ENCODE measurements at places on chromosomes 2 and 18.

DNA sequence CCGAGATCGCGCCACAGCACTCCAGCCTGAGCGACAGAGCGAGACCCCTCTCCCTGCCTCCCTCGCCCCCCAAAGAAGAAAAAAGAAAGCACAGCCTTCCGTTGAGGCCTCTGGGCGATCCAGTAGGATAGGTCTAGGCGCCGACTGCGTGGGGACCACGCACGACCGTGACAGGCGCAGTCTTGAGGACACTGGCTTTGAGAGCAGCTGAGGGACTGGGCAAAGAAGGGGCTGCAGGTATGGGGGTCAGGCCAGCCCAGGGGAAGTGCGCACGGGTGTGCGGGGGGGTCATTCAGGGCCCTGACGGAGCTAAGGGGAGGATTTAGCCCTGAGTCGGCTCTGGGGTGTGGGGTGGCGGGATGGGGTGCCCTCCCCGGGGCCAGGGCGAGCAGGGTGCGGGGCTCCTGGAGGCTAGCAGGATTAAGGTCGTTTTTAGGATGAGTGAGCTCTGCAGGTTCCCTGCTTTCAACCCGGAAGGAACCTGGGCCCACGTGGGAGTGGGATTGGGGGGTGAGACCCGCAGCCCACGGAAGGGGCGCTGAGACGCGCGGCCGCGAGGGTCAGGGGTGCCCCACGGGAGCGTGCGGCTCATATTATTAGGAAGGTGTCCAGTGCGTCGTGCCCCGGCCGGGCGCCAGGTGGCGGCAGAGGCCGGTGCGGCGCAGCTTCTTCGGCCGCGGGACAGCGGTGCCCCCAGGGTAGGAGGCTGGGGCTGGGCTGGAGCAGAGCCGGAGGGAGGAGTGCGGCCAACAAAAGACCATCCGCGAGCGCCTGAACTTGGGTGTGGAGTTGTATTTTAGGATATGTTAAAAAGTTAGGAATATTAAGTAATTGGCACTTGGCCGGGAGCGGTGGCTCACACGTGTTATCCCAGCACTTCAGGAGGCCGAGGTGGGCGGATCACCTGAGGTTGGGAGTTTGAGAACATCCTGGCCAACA lies 20.5 kb upstream of the ZNF236 start:
- peak; percentile 23 for DNase-seq

- no peak for DNase-seq
Measured at GRCh38 chr2:222160944-222161343, 137.9 kb downstream of the PAX3 start.

GRCh38 chr18:598124-598589 lies 1.4 kb downstream of the CLUL1 start:
- no peak for DNase-seq

DNA sequence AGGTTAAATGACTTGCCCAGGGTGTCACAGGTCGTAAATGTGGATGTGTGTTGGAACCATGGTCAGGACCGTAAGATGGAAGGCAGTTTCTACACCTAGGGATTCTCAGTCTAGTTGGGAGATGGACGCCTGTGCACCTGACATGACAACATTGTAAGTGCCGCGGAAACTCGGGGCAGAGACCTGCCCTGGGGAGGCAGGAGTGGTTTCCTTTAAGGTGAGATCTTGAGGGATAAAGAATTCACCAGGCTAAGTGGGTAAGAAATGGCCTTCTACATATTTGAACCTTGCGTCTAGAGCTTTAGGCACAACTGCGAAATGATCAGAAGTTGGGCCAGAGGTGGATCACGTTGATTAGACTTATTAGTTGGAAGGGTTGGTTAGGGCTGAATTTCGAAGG lies 1.6 kb downstream of the DGKD start:
- no peak for DNase-seq

GRCh38 chr2:46377666-46378560 lies 80.7 kb downstream of the EPAS1 start:
- DNase-seq: no peak

DNA sequence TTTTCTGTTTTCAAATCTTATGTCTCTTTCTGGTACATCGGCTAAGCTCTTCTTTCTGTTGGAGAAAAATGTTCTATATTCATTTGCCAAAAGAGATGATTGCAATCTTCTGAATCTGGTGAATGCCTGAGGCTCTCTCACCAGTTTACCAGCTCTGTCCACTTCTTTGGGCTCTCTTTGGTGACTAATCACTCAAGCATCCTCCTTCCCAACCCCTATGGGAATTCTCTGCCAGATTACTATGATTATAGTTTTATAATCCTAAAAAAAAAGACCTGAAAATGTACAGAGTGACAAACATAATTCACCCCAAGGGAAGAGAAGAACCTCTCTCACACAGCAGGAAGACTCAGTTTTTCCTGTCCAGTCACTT lies 187.3 kb downstream of the CAMKMT start:
- DNase-seq: no peak

DNA sequence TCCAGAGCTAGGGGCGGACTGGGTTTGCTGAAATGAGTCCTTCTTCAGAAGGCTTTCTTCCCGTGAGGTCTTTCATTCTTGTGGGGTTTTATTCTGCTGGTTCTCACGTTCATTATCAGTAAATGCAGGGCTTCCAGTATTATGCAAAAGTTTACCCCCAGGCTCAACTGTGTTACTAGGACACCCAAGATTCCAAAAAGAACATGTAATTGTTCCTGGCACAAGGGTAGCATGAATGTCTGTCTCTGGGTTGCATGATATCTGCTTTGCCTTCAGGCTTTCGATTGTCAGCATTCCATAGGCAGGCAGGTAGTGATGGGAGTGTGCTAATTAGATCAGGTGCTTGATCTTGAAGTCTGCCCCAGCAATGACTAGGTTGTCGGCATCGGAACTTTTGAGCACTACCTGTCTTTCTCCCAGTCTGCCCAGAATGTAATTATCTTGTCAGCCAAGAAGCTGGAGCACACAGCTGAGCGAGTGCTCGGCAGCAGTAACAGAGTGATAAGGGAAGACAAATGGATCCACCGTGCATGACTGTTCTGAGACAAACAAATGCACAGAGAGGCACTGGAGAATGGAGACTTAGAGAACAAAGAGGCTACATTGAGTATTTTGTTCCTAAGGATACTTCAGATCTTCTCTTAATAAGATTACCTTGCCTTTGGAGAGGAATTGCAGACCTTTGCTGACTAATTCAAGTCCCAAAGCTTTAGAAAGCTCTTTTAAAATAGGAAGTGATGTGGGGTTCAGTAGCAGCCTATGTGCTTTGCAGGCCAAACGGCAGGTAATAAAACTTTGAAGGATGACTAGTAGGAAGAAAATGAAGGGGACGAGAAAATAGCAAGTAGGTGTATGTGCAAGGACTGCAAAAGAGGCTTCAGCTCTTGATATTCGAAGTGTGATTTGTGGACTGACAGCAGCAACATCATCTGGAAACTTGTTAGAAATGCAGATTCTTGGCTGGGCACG lies 41.9 kb downstream of the ITGB6 start:
- no peak for DNase-seq

DNA sequence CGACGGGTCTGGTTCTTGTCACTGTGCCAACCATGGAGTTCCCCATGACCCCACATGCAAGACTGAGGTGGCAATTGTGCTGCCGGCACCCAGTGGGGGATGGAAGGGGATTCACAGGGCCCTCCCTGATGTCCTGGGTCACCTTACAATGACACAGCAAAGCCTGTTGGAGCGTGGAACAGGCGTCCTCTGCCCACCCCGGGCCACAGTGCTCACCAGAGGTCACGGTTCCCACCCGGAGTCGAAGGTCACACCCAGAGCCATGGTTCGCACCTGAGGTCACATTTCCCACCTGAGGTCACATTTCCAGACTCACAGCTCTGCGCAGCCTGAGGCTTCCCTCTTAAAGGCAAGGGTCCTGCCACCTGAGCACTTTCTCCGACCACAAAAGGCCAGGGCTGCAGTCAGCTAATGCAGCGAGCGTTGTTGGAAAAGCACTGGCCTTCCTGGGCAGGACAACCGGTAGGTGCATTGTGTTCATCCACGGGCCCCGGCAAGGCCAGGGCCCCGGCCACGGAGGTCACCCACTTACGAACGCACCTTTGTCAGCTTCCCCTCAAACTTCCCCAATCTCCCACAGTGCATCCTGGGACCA lies 24.0 kb downstream of the KIF1A start:
- peak; percentile 59 for DNase-seq

DNA sequence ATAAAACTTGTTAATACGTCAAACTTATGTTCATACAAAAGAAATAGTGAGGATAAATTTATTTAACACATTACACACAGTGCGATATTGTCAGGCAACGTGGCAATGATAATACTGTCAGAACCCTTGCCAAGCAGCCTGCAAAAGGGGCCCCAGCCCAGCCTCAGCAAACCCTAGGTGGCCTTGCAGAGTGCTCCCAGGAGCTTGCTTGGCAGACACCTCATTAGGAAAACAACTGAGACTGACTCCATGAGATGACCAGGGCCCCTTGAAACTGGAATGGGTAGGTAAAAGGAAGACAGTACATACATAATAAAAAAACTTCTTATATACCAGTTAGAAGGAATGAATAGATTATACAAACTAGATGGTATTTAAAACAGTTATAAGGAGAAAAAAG lies 136.6 kb upstream of the EPC2 start:
- no peak for DNase-seq

DNA sequence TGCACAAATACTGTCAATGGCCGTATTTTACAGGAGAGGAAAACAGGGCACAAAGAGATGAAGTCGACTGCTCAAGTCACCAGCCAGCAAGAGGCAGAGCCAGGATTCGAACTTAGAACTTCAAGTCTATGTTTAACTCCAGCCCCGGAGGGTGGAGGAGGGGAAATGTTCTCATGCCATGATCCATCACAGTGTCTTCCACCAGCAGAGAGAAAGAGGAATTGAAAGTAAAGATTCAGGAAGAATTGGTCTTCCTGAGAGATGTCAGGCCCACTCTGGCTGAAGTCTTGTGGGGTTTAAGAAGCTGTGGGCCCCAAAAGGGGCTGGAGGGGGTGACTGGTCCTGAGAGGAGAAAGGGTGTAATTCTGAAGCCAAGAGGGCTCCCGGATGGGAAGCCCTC lies 260.0 kb downstream of the TNS1 start:
- DNase-seq: no peak

DNA sequence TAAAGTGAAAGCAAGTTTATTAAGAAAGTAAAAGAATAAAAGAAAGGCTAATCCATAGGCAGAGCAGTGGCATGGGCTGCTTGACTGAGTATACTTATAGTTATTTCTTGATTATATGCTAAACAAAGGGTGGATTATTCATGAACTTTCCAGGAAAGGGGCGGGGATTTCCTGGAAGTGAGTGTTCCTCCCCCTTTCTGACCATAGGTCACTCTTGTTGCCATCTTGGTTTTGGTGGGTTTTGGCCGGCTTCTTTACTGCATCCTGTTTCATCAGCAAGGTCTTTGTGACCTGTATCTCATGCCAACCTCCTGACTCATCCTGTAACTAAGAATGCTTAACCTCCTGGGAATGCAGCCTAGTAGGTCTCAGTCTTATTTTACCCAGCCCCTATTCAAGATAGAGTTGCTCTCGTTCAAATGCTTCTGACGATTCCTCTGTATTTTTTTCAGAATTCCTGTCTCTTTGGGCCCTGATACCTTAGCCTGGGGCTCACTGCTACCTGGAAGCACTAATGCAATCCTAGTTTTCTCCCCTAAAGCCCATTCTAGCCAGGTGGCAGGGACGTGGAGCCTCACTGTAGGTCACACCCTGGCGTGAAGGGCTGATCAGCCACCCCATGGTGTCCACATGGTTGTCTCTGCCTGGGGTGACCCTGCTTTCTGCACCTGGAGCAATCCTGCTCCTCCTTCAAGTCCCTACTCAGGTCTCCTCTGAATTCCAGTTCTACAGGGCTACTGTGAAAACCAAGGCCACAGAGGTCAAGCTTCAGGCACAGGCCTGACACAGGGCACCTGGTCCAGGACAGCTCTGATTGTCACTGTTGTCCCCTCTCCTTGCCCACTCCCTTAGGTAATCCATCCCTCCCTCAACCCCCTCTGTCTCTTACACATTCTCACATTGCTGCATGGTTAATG lies 6.0 kb upstream of the SLC35F6 start:
- DNase-seq: no peak

- DNase-seq: no peak
Measured at GRCh38 chr2:216802516-216803215, 57.2 kb downstream of the TNP1 start.

DNA sequence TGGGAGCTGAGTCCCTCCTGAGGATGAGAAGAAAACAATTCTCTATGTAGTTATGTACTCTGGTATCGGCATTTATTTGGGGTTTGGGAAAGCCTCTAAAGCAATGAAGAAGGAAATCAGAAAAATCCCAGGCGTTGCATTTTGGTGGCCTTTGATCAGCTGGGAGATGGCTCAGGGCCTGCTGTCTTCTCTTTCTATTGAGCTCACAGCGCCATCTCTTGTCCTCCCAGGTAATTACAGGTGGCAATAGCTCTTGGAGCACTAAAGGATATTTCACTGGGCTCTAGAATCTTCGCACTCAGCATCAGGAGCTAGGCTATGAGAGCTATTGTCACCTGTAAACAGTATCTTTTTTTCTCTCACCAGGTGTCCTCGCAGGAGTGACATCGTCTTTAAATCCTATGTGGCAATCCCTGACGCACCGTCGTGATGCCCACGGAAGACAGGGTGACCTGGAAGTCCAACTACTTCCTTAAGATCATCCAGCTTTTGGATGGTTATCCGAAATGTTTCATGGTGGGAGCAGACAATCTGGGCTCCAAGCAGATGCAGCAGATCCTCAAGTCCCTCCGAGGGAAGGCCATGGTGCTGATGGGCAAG lies 76.1 kb upstream of the PMAIP1 start:
- no peak for DNase-seq

DNA sequence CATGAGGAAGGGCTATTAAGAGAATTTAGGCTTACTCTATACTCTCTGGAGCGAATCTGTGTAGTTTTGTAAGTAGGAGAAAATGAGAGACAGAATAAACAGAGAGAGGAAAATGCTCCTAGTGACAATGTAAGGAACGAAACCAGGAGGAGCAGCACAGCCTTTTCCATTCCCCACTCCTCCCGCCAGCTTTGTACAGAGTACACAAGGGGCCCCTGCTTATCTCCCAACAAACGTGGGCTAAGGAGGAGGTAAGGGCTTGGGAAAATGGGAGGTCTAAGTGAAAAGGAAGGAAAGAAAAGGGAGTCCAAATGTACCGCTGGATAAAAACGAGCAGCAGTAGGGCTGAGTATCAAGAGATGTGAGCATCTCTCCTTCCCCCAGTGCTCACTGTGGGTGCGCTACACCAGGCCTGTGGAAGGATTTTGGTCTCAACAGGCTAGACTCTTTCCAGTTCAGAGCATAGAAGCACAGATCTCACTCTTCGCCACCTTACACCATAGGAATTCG lies 12.1 kb upstream of the IHH start:
- DNase-seq: no peak

DNA sequence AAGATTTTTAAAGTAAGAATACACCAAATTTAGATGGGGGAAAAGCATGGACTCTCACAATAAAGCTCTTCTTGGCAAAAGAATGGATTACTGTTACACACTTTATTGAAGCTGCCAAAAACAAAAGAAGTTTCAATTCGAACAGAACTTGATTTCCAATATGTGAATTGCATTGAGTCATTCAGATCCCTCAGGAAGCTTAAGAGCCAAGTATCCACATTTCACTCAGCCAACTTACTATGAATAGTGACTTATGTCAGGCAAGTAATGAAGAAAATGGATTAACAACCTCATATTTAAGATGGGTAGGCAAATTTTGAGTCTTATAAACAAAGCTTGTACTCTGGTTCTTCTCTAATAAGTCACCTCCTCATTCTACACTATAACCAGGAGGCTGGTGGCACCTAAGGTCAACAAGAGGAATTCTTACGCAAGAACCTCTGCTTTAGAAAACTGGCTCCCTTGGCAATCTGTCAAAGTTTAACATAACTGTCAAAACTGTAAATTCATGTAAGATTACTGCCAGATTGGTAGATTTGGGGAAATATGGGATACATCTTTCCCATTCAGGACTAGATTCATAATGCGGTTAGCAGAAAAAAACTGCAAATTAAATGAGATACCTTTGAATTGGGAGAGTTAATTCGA lies 6.0 kb downstream of the HADHA start:
- DNase-seq: no peak
